ENCODE measurements at places on chromosomes 3 and 15. TPM values are rescaled to one million over a fixed set of nuclear protein-coding genes. Genes with fewer than 3 reads are reported as not detected.

The GOLGA6B gene
- not detected for total RNA-seq

The ACKR4 gene
- 2.0 TPM for total RNA-seq

The RAB6B gene
- 3.3 TPM for total RNA-seq

The OR5K2 gene
- total RNA-seq = not detected

The ASTE1 gene
- 5.9 TPM for total RNA-seq

The SI gene
- not detected for total RNA-seq

The MED12L gene
- 0.82 TPM for total RNA-seq

The C3orf85 gene
- total RNA-seq = not detected

The SPATA12 gene
- 0.15 TPM for total RNA-seq

The ROBO2 gene
- total RNA-seq = 72.4 TPM

The FBXL22 gene
- 2.7 TPM for total RNA-seq

The PLCL2 gene
- 16.7 TPM for total RNA-seq

The ZBBX gene
- 22.8 TPM for total RNA-seq

The EHD4 gene
- total RNA-seq = 36.3 TPM

The NDN gene
- total RNA-seq = 35.4 TPM

The FANCD2 gene
- 8.6 TPM for total RNA-seq

The CFAP20DC gene
- 5.4 TPM for total RNA-seq

The SEMA3B gene
- total RNA-seq = 95.7 TPM

Data from lung (tissue), 17 donors.